ENCODE measurements at places on chromosomes 5 and 9.

DNA sequence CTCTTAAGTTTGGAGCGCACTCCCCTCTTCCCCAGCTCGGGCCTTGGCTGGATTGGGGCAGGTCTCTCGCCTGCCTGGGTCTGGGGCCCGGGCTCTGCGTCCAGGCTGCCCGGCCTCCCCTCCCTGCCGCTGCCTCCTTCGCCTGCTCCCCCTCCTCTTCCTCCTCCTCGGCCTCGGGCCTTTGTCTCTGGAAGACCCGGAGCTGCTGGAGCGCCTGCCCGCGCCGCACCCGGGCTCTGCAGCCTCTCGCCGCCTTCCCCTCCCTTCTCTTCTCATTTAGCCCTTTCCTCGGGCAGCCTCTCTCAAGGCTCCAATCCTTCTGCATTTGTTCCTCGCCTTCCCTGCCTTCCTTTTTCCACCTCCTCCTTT lies 218.5 kb downstream of the C9orf50 start:
- DNase-seq, result no peak

DNA sequence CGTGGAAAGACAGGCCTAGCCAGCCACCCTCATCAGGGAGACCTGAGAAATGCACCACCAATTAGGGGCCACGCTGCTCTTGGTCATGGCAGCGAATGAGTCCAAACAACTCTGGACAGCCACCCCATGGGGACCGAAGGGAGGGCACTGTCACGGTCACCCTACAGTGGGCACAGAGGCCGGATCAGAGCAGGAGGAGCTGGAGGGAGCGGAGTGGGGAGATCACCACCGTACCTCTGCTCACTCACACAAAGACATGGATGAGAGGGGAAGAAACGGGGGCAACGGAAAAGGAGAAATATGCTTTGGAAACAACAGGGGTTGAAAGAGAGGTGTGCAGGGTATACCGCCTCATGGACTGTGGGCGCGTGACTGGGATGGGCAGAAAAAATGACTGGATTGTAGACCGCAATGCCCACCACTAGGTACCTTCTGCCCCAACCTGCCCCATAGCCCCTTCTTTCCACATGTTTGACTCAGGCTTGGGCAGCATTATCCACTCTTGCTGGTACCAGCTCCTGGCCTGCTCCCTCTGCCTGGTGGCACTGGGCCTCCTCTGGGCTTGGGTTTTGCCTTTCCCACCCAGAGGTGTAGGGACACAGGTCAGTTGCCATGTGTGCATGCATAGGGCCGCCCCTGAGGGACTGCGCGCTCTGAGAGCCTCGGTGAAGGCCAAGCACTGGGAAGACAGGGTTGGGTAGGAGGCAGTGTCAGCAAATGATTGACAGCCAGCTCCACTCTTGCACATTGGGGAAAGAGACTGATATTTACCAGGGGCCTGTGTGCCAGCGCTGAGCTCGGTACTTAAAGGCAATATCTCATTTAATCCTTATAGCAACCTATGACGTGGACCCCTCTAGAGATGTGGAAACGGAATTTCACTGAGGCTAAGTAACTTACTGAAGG lies 76.6 kb downstream of the CRB2 start:
- no peak for DNase-seq

GRCh38 chr5:160743027-160743426 lies 109.0 kb downstream of the ATP10B start:
- no peak for DNase-seq

DNA sequence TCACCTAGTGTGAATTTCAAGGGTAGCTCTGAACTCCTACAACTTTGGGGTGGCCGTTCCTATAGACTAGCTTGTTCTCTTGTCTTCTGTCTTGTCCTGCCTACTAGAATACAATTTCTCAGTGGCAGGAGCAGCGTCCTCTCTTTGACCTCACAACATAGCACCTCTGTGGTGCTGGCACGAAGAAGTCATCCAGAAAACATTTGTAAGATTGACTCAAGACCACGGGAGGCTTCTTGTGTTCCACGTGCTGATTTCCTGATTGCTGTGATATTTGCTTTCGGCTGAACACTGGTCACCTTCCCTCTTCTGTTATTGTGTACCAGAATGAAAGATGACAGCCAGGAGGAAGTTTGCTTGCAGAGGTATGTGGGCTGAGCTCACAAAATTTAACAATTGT lies 27.0 kb downstream of the SLC1A1 start:
- DNase-seq, result no peak

- no peak for DNase-seq
These were observed 85.6 kb downstream of the PSD2 start for GRCh38 chr5:139881143-139881733.

DNA sequence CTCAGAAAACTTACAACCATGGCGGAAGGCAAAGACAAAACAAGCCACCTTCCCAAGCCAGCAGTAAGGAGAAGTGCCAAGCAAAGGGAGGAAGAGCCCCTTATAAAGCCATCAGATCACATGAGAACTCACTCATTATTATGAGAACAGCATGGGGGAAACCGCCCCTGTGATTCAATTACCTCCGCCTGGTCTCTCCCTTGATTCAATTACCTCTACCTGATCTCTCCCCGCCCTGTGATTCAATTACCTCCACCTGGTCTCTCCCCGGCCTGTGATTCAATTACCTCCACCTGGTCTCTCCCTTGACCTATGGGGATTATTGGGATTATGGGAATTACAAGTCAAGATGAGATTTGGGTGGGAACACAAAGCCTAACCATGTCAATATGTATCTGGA lies 467.3 kb upstream of the FTMT start:
- no peak for DNase-seq

GRCh38 chr5:36417221-36417620 lies 115.5 kb upstream of the RANBP3L start:
- DNase-seq, result no peak

- no peak for DNase-seq
These were observed 20.0 kb upstream of the FCN1 start for GRCh38 chr9:134937566-134938345.

DNA sequence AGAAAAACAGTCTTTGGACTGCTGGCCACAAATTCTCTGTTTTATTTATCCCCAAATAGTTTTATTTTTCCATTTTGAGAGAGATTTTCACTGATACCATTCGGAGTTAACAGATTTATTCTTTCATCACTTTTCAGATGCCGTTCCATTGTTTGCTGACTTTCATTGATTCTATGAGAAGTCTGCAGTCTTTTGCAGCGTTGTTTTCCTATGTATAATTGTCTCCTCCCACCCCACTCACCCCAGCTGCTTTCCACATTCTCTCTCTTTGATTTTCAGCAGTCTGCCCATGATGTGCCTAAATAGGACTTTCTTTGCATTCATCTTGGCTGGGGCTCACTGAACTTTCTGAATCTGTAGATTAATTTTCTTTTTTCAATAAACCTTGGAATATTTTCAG lies 107.6 kb downstream of the C9orf50 start:
- DNase-seq, result no peak

DNA sequence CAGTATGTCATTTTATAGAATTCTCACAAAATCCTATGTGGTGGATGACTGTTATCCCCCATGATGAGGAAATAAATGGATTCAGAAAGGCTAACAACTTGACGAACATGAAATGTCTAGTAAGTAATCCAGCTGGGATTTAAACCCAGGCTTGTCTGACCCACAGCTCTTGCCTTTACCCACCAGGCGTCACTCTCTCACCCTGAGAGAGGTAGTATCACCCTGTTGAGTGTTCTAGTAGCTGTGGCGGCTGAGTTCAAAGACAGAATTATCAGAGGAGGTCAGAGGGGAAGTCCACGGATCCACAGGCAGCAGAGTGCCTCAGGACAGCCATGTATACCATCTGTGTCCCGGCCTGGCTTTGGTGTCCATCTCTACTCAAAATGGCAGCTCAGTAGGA lies 113.8 kb downstream of the ZNF462 start:
- no peak for DNase-seq

GRCh38 chr5:137735555-137736284 lies at the start of gene KLHL3:
Gene KLHL3, minus strand, starts transcription at chr5:137736089. Its CDS starts 443 bp downstream, at chr5:137735646.
- peak; percentile 26 for DNase-seq

DNA sequence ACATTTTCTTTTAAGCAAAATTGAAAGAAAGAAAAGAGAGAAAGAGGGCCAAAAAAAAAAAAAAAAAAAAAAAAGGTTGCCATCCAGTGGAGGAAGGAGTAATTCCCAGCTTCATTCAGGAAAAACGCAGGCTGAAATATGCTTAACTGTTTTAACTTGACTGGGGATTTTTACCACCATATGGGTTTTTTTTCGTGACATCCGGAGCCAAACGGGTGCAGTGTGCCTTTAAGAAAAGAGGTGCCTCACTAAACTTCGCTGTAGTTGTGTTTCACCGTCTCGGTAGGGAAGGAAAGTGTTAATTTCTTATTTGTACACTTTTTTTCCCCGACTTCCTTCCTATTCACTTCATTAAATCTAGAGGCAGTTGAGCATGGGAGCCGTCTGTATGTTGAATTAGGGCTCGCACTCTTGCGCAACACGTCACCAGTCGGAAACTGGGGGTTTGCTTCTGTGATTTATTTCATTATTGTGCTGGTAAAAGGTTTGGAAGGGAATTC lies 143.0 kb downstream of the SMARCA2 start:
- DNase-seq, result peak; percentile 45

DNA sequence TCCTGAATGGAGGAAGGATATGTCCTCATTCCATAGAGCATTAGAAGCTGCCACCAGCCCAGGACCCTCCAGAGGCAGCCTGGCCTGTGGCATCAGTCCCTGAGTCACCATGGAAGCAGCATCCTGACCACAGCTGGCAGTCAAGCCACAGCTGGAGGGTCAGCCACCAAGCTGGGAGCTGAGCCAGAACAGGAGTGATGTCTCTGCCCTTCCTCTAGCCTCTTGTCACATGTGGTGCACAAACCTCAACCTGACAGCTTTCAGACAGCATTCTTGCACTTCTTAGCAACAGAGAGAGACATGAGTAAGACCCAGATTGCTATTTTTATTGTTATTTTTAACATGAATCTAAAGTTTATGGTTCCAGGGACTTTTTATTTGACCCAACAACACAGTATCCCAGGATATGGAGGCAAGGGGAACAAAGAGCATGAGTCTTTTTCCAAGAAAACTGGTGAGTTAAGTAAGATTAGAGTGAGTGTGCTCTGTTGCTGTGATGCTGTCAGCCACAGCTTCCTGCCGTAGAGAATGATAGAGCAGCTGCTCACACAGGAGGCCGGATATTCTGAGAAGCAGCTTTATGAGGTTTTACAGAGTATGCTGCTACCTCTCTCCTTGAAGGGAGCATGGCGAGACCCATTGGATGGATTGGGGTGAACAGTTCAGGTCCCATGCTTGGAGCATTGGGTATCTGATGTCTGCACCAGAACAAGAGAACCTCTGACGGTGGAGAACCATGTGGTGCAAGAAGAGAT lies 13.0 kb upstream of the CYFIP2 start:
- DNase-seq, result no peak

- DNase-seq, result no peak
These were observed 32.3 kb downstream of the ERCC6L2 start for GRCh38 chr9:95907794-95908193.

- peak; percentile 64 for DNase-seq
These were observed at the start of gene SPATA6L for GRCh38 chr9:4666042-4666699. Gene SPATA6L, minus strand, starts transcription at chr9:4666480. Its CDS starts 230 bp downstream, at chr9:4666250.

- DNase-seq, result no peak
These were observed 22.4 kb upstream of the SLC36A1 start for GRCh38 chr5:151424892-151425523.

DNA sequence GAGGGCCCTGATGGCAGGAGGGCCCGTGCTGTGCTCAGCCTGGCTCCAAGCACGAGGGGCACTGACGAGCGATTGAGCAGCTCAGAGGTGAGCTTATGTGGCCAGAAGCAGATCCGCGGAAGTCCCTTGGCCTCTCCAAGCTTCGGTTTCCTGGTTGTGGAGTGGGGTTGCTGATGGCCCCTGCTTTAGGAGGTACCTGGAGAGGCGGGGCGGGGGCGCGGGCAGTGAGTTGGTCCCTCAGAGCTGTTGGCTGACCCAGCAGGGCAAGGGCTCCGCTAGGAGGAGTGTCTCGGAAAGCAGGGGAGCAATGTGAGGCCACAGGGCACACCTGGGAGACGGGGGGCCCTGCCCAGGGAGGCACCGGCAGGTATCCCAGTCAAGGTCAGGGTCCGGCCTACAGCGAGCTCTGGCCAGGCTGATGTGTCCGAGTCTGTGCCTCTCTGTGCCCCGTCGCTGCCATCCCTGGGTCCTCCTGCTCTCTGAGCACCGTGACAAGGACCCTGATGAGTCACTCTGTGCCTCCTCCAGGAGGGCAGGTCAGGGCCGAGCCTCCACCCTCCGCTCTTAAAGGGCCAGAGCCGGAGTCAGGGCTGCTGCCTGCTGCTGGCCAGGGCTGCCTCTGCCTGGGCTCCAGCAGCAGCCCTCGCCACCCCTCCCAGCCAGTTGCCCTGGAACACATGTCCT lies 14.8 kb downstream of the NCS1 start:
- DNase-seq, result peak; percentile 50

- no peak for DNase-seq
These were observed 136.2 kb upstream of the HAPLN1 start for GRCh38 chr5:83856881-83857280.

GRCh38 chr5:147467973-147468508 lies 41.8 kb downstream of the DPYSL3 start:
- no peak for DNase-seq

DNA sequence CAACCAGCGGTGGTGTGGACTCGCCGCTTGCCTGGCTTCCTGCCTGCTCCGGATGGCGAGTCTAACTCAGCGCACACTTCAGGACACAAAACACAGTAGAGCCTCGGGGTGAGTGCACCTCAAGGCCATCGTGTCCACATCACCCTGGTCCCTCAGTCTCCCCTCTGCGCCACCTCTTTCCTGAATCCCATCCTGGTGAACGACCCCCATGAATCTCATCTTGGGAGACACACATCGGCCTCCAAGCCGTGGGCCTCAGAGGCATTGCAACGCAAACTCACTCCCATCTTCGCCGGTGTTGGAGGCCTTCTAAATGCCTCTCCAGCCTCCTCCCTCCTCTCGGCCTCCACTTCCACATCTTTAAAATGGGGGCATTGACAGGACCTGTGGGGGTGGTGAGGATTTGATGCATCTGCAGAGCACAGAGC lies 124.3 kb downstream of the COL23A1 start:
- DNase-seq, result no peak

- DNase-seq, result no peak
These were observed 274.3 kb upstream of the TRPC7 start for GRCh38 chr5:136639616-136640015.

GRCh38 chr5:61306531-61307131 lies 25.4 kb upstream of the ZSWIM6 start:
- no peak for DNase-seq

DNA sequence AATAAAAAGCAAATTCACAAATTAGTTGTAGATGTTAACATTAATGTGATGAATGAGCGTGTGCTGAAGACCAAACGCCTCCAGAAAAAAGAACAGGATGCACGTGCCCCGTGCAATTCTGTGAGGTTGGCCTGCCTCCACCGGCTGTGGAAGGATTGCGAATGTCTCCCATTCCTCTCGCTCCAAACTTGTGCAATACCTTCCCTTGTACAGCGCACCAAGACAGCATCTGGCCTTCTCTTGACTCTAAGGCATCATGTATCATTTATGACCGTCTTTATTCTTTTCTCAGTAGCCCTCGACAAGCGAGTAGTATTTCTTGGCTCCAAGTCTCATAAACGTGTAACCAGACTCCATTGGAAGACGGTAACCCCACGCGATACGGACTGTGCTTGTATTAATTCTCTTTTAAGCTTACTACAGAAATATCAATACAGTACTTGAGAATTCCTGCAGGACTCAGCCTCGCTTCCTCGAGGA lies 1.5 kb upstream of the TESK1 start:
- DNase-seq, result no peak

- DNase-seq, result no peak
These were observed 111.0 kb upstream of the PTCH1 start for GRCh38 chr9:95627802-95628201.

Measured in DMS153 (cell line).